ENCODE measurements at places on chromosomes 2 and 18. TPM values are rescaled to one million over a fixed set of nuclear protein-coding genes. Genes with fewer than 3 reads are reported as not detected.

UGT1A3 gene
- total RNA-seq: not detected

DNA sequence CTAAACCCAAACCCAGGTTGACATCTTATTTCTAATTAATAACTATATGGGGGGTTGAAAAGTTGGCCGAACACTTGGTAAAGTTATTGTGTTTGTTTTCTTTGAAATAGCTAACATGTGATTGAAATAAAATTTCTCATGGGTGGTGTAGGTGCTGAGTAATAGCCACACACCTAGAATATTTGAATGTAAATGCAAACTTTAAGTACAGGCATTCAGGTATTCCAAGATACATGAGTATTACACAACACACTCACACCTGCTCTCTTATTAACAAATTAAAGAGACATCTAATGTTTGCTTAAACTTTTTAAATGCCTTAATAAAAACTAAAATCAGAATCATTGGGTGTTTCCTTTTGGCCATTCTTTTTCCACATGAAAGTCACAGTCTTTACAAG, 165.5 kb downstream of the EHBP1 start:
- DNase-seq: no peak

- no peak for DNase-seq
Observed at GRCh38 chr2:64401529-64401880, 52.5 kb upstream of the LGALSL start.

DNA sequence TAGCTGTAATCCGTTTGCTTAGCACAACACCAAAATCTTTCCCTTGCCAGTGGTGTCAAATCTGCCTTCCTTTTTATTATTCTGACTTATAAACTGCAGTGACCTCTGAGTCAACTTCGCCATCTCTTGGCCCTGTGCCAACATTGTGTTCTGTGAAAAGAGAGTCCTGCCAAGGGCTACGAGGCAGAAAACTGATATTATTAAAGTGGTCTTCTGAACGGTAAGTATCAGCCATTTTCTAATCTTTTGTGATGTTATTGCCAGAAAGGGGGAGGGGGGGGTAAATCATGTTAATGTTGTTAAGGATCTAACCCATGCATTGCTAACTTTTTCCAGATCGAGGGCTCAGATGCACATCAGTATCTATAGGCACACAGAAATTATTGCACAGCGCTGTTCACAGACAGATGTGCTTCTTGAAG, 121.5 kb upstream of the LTBP1 start:
- no peak for DNase-seq

NOSTRIN gene
- total RNA-seq: 8.1 TPM

CMPK2 gene
- 3.7 TPM for total RNA-seq

- DNase-seq: no peak
Observed at GRCh38 chr2:209734805-209735204, 36.8 kb upstream of the UNC80 start.

DNA sequence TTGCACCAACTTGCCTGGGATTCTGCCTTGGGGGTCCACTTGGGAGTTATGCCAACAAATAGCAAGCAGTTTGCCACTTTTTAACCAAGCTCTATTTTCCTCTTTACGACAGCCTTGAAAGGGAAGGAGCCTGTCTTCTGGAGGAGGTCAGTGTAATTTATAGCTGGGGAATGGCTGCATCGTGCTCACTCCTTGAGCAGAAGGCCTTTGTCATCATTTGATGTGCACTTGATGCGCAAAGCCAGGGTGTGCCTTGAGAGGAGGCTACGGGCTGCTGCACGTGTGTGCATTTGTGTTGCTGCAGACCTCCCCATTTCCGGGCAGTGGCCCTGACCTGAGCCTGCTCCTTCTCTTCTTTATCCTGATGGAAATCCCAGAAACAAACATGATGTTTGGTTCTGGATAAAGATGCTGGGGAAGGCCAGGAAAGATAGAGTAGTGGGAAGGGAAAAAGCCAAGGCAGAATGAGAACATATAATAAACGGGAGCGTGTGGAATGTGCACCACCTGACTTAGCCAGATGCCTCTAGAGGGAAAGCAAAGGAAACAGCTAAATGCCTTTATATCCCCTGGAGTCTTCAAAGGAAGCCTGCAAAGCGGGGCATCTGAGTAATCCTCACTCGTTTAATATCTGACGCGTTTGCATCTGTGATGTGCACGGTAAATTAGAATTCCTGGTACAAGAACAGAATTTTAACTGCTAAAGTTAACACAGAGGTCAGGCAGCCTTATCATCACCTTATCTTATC, 68.3 kb upstream of the ZNF521 start:
- no peak for DNase-seq

GRCh38 chr2:15943378-15944280, 3.3 kb downstream of the MYCN start:
- peak; percentile 55 for DNase-seq

ANKRD30BL gene
- total RNA-seq: not detected

DNA sequence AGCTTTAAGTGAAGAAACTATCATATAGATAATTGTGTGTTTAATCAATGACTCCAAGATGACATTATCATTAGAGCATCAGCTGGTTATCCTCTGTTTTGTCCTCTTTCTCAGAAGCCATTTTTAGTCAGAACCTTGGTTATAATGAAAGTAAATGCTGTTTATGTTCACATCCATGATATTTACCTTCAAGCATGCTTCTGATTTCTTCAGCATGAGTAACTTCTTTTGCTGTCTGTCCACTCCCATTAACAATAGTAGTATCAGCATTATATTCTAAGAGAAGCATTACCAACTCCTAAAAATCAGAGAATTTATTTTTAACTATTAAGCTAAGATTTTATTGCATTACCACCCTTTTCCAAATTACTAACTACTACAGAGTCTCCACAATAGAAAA, 56.3 kb downstream of the OSBPL1A start:
- no peak for DNase-seq

- DNase-seq: no peak
Observed at GRCh38 chr2:226790431-226790830, 9.2 kb downstream of the IRS1 start.

NEU4 gene
- total RNA-seq: 7.5 TPM

GRCh38 chr2:110115291-110116032, at the start of gene MALL:
Gene MALL (minus strand): TSS chr2:110115822. CDS start chr2:110115792, 30 bp downstream.
- DNase-seq: no peak

MIB1 gene
- total RNA-seq: 20.7 TPM

- no peak for DNase-seq
Observed at GRCh38 chr2:5985536-5986385, 293.6 kb downstream of the SOX11 start.

GPR55 gene
- total RNA-seq: not detected

NEU2 gene
- total RNA-seq: not detected

GRCh38 chr2:37688771-37689468, 17.5 kb upstream of the CDC42EP3 start:
- no peak for DNase-seq

GRCh38 chr18:75962036-75962572, 532.9 kb downstream of the ZNF516 start:
- no peak for DNase-seq

PROC gene
- 0.60 TPM for total RNA-seq

DNA sequence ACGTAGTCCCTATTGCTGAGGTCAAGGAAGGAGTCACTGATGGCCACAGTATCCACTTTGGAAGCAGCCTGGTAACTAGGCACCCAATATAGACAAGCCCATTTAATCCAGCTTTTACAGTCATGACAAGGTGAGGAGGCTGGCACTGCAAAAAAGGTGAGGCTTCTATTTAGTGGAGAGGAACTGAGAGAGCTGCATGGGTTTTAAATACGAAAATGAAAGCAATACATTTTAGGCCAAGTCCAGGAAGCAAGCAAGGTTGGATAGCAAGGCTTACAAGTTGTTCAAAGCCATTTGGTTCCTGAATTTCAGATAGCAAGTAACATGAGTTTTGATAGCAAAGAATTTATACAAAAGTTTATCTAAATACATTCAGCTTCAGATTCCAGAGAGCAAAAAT, 80.4 kb downstream of the SGPP2 start:
- DNase-seq: no peak

GRCh38 chr18:29459972-29460371, 1283.0 kb upstream of the CDH2 start:
- no peak for DNase-seq

- no peak for DNase-seq
Observed at GRCh38 chr2:45278365-45279078, 269.3 kb upstream of the SIX2 start.

WNT10A gene
- total RNA-seq: not detected

TRIM43 gene
- total RNA-seq: not detected

- no peak for DNase-seq
Observed at GRCh38 chr2:212811921-212812320, 273.3 kb upstream of the ERBB4 start.

HOXD8 gene
- total RNA-seq: 3.3 TPM

VSNL1 gene
- 0.27 TPM for total RNA-seq

DNA sequence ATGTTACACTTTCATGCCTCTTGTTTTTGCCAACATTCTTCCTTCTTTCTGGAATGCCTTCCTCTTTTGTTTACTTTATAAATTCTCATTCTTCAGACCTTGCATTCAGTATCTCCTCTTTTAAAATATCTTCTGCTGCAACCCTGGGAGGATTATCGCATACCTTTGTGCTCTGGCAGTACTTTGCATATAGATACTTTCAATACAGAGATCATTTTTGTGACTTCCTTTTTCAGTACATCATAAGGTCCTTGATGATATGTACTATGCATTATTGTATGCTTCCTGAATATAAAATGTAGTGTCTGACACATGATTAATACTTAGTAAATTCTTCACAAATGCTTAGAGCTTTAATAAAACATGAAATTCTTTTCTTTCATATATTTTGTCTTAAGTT, 538.7 kb downstream of the TRIB2 start:
- DNase-seq: no peak

UGT1A7 gene
- not detected for total RNA-seq

- no peak for DNase-seq
Observed at GRCh38 chr2:32250290-32250689, 14.4 kb downstream of the NLRC4 start.

GRCh38 chr18:55144193-55144930, 185.1 kb upstream of the CCDC68 start:
- DNase-seq: no peak

DNA sequence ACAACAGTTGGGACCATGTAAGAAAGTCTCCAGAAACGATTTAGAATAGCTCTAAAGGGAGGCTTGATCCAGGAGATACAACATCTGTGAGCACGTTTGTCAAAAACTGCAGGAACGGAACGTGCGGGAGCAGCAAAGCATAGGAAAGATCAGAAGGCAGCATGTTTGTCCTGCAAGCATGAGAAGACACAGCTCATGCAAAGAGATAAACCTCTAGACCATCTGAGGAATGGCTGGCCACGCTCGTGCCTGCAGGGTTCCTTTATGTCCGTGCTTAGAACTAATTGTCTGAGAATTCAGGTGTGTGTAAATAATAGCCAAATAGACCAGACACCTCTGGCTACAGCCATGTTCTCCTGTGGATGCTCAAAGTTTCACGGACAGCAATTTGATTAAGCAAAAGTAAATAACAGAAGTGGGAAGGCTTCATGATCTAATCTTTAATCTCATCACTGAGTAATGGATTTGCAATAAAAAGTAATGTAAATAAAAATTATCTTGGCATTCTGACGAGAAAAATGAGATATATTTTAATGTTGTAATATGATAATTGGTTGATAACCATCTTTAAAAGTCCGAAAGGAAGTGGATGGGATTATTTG, 534.8 kb upstream of the CDH7 start:
- no peak for DNase-seq

ANO7 gene
- 1.8 TPM for total RNA-seq

GRHL1 gene
- 0.53 TPM for total RNA-seq

- no peak for DNase-seq
Observed at GRCh38 chr2:228949831-228950230, 321.3 kb downstream of the PID1 start.

GPR155 gene
- 6.6 TPM for total RNA-seq

AP1S3 gene
- total RNA-seq: 0.69 TPM

GRCh38 chr2:139218181-139218580, 438.0 kb upstream of the NXPH2 start:
- no peak for DNase-seq

CD8B2 gene
- total RNA-seq: not detected

TAF4B gene
- 5.4 TPM for total RNA-seq

DNA sequence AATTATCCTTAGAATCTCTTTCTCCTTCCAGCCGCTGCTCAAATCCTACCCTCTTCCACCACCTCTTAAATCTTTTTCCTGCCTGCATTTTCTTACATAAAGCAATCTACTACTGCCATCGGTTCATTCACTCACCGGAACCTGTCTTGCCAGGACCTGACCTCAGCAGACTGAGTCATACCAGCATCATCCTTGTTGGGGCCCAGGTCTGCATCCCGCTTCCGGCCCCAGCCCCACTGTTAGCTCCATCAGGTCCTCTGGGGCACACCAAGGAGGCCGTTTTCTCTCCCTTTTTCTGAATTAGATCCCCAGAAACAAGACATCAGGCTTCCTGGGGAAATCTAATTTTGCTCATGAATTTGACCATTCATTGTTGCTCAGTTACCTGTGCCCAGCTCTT, 42.7 kb upstream of the TGFA start:
- DNase-seq: no peak

GRCh38 chr18:45557779-45558178, 57.5 kb upstream of the SLC14A2 start:
- DNase-seq: no peak

IRS1 gene
- total RNA-seq: 11.9 TPM

- DNase-seq: no peak
Observed at GRCh38 chr2:80073134-80073561, 231.4 kb downstream of the LRRTM1 start.

TRABD2A gene
- 0.74 TPM for total RNA-seq

MC2R gene
- total RNA-seq: 0.48 TPM

GRCh38 chr2:85053802-85054201, 79.4 kb upstream of the TCF7L1 start:
- peak; percentile 74 for DNase-seq

GRCh38 chr18:26655525-26656430, 107.4 kb upstream of the KCTD1 start:
- peak; percentile 48 for DNase-seq

GRCh38 chr2:25453199-25453905, 111.6 kb upstream of the DNMT3A start:
- DNase-seq: no peak
